Right lobe of liver (tissue), 6 donors: ENCODE measurements at places on chromosomes 2 and 18.

GRCh38 chr2:166314022-166314759 lies 61.6 kb downstream of the SCN9A start:
- no peak for DNase-seq

DNA sequence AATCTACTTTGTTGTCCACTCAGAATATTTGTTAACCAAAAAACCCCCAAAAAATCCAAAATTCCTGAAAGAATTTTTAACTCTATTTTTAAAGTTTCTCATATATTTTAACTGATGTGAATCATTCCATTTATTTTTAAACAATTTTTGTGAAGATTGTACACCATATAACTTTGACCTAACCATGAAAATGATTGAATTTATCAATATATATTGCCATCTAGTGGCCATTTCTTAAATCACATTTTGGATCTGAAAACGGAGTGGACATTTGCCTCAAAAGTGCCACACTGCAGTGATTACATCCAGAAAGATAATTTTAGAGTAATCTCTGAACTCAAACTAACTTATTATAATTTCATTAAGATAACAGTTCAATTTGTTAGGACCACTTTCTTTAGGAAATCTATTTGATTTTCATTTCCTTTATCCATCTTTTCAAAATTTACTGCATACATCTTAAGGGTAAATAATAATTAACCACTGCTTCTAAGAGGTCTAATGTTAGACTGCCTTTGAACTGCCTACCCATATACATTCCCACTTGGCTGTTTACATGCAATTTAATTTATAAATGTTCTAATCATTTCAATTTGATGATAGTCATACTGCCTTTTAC lies 71.1 kb downstream of the DSC3 start:
- DNase-seq, result no peak

DNA sequence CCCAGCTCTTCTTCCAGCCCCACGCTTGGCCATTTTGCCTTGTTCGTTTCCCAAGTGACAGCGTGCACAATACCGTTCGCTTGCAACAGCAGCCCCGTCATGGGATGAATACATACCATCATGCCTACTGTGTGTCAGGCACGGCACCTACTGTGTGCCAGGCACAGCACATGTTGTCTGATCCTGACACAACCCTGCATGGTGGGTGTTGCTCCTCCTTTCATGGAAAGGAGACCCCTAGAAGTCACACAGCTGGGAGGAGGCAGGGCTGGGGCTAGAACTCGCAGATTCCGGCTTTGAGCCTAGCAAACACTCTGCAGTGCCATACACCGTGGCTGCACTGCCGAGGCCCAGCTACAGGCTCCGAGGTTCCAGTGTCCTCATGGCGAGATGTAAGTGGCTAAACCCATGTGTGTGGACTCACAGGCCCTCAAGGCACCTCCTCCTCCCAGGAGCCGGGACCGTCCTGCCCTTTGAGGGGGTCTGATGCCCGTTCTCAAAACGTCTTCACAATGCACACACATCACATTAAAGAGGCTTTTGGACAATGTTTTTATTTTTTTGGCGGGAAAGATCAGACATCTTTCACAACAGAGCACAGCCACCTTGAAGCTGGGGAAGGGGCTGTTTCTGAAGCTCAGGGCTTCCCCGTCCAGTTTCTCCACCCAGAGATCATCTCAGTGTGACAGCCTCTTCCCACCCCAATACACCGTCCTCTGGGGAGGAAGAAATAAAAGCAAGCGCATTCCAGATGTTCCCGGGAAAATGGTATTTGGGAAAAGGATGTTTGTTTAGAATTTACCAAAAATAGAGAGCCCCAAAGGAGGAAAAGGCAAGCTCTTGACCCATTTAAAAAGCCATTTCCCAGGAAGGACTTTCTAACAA lies 64.9 kb downstream of the HS1BP3 start:
- no peak for DNase-seq

- DNase-seq, result no peak
Measured at GRCh38 chr2:65630643-65631042, 198.2 kb upstream of the SPRED2 start.

- no peak for DNase-seq
Measured at GRCh38 chr2:229733611-229734245, 19.4 kb upstream of the DNER start.

GRCh38 chr2:203694191-203694590 lies 12.2 kb upstream of the CD28 start:
- DNase-seq, result no peak

DNA sequence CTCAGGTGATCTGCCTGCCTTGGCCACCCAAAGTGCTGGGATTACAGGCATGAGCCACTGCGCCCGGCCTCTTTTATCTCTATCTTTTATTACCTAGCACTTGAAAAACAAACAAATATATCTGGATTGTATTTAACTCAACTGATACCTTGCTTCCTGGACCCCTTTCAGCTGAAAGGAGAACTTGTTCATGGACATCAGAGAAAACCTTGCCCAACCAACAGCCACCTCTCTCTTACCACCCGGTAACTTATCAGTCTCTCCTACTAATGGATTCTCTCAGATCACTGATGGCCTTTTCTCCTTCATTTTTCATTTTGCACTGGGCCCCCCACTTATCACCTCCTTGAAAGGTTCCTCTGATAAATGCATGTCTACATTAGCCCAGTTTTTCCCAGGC lies 6.7 kb downstream of the RETSAT start:
- no peak for DNase-seq

DNA sequence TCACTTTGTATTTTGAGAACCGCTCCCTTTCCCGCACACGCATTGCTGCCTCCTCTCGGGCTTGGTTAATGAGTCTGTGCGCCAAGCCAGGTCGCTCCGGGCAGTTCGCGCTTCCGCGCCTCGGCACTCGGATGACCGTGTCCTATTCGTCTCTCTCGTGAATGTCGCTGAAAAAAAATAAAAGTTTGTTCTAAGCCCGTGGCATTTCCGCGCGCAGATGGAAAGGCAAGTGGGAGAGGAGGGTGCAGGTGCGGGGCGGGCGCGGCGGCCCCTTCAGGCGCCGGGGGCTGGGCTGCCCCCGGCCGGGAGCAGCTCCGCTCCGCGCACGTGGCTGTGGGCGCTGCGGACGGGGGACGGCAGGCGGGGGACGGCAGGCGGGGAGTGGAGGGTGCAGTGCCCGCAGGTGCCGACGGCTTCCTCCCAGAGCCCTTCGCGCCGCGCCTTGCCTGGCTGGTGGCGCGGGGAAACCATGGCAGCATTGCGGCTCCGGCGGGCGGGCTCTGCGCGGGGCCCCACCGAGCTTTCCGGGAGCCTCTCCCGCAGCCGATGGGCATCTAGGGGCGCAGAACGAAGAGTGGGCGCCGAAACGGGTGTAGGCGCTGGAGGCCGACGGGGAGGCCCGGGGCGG lies 159.6 kb upstream of the SIX2 start:
- peak; percentile 34 for DNase-seq

GRCh38 chr2:44139741-44140140 lies 28.9 kb upstream of the PPM1B start:
- DNase-seq, result no peak

DNA sequence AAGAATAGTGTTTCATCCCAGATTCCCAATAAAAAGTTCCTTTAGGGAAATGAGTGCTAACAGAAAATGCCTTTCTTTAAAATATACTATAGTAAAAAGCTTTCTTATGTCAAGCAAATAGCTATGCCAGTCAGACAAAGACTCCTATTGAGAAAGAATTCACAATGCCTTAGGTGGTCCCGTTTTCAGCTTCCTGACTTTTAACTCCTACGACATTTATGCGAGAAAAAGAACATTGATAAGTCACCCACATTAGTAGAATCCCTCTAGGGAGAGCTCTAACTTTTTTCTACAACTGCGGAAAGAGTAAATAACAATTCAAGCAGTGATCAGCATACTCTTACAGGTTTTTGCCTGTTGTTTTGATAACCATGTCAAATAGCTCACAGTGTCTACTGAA lies 750.8 kb upstream of the ACVR2A start:
- no peak for DNase-seq

DNA sequence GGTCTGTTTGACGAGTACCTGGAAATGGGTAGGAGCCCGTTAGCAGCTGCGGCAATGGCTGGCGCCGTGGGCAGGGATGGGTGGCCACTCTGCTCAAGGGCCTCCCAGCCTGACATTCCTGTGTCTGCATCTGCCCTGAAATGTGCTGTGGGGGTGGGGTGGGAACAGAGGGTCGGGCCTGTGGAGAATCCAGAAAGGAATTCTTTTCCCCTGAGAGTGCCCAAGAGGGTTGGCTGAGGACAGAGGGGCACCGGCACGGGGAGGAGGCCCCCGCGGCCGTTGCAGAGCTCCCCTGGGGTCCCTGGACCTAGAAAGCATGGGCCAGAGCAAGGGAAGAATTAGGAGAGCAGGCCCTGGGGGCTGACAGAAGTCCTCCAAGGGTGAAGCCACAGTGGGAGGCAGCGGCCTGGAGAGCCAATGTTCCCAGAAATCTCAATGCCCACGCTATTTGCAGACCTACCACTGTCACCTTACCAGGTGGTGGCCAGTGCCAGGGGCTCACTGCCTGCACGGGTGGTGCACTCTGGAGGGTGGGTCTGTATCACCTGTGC lies 27.8 kb downstream of the ANO7 start:
- no peak for DNase-seq

DNA sequence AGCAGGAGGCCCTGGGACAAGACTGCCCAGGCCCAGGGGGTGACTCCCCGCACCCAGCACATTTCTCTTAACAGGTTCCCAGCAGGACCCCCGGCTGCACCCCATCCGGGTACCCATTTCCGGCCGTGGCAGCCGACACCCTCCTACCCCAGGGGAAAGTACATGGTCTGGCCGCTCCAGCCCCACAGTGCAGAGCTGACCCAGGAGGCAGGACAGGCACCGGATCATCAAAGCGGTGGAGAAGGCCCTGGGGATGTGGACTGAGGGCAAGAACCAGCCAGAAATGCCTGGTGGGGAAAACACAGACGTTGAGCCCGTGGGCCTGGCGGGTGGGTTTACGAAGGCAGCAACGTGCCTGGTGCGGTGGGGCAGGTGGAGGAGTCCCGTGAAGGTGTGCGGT lies 79.5 kb upstream of the GPC1 start:
- no peak for DNase-seq

DNA sequence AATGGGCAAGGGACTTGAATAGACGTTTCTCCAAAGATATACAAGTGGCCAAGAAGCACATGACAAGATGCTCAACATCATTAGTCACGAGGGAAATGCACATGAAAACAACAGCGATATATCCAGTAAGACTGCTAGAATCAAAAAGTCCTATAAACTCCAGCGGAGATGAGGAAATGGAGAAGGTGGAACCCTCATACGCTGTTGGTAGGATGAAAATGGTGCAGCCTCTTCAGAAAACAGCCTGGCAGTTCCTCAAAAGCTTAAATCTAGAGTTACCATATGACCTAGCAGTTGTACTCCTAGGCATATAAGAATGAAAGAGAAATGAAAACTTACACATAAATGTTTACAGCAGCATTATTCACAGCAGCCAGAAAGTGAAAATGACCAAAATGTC lies 48.1 kb downstream of the HPCAL1 start:
- no peak for DNase-seq

GRCh38 chr18:65631766-65632165 lies 119.0 kb upstream of the CDH7 start:
- DNase-seq, result no peak

DNA sequence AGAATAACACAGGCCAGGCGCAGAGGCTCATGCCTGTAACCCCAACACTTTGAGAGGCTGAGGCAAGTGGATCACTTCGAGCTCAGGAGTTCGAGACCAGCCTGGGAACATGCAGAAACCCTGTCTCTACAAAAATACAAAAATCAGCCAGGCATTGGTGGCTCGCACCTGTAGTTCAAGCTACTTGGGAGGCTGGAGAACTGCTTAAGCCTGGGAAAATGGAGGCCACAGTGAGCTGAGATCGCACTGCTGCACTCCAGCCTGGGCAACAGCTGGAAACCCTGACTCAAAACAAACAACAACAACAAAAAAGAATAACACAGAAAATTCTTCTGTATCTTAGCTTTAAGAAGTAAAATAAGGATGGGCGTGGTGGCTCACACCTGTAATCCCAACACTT lies 440.3 kb downstream of the LRATD1 start:
- no peak for DNase-seq

DNA sequence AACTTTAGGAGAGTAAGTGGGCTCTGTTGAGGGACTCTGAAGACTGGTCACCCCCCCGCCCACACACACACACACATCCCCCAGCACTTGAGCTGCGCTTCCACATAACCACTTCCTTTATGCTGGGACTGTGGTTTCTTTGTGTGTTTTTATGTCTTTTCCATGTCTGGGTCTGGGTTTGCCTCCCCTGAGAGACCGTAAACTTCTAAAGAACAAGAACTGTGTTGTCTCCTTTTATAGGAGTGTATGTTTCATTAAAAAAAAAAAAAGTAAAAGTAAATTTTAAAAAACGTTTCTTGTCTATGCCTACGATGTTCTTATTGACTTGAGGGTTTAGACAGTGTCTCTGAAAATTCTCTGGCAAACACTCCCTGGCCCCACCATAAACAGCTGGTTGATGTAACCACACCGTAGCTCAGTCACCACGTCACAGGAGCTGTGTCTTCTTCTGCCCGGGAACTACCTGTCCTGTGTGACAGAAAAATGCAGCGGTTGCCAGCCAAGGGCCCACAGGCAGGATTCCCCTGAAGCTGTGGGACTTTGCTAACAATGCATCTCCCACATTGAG lies 68.0 kb downstream of the KLHL29 start:
- no peak for DNase-seq

GRCh38 chr18:35043207-35043606 lies 2.0 kb downstream of the MAPRE2 start:
- DNase-seq, result no peak

DNA sequence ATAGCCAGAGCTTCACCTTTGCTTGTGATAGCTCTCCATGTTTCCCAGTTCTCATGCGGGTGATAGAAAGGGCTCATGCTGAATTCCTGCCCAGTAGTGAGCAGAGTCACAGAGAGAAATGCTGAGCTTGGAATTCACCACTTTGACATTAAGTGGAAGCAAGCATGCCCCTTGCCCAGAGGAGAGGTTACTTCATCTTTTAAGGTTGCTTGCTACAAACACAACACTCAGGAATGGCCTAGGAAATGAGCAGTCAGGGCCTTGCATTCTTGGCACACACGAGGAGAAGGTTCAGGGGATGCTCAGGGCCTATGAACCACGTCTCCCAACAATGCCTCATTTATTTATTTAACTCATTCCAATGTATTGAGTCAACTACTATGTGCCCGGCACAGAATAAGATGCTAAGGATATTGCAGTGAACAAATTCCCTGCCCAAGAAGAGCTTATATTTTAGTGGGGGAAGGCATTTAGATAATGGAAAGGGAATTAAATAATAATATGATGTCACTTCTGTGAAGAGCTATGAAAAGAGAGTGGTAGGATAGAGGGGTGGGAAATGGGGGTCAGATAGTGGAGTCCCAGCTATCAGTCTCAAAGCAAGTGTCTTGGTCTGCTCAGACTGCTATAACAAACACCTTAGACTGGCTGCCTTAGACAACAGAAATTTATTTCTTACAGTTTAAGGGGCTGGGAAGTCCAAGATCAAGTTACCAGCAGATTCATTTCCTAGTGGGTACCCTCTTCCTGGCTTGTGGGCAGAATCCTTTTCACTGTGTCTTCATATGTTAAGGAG lies 42.1 kb downstream of the DDX18 start:
- no peak for DNase-seq

- no peak for DNase-seq
Measured at GRCh38 chr2:8855010-8855409, 17.6 kb upstream of the KIDINS220 start.

- peak; percentile 56 for DNase-seq
Measured at GRCh38 chr18:32469190-32469651, 1.5 kb downstream of the GAREM1 start.
